ENCODE measurements at places on chromosomes 6 and 20.

GRCh38 chr6:149834513-149835481, 29.4 kb downstream of the LRP11 start:
- DNase-seq: peak; percentile 23

- no peak for DNase-seq
These were observed 18.3 kb downstream of the KIF6 start for GRCh38 chr6:39706819-39707335.

GRCh38 chr6:157599191-157599590, 218.2 kb downstream of the ZDHHC14 start:
- DNase-seq: no peak

DNA sequence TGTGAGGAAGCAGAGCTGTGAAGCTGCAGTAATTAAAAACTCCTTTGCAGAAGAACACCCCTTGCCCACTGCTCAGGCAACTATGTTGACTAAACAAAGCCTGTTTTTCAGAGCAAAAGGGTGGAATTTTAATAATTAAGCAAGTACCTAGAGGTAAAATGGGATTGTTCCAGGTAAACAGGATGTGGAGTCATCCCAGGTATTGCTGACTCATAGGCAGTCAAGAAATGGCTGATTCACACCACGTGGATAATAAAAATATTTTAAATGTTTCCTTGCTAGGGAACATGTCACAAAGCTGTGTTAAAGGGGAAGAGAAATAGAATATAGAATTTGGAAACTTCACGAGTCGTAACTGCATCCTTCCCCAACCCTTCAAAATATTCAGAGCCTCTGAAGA, 491.8 kb downstream of the BTBD3 start:
- DNase-seq: no peak

DNA sequence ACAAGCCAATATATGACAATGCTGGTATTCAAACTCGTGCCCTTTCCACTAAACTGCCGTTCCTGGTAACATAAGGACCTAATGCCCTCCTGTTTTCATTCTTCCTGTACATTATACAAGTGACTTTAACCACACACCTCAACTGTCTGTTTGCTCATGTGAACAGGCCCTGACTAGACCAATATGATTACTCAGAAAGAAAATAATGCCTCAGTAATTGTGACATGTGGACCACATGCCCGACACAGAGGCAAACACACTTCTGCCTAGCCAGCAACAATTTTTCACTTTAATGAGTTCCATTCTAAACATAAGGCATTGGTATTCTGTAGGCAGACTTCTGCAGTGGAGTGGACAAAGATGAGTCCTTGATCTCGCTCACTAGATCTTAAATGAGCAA, 30.0 kb downstream of the SLC22A16 start:
- no peak for DNase-seq

DNA sequence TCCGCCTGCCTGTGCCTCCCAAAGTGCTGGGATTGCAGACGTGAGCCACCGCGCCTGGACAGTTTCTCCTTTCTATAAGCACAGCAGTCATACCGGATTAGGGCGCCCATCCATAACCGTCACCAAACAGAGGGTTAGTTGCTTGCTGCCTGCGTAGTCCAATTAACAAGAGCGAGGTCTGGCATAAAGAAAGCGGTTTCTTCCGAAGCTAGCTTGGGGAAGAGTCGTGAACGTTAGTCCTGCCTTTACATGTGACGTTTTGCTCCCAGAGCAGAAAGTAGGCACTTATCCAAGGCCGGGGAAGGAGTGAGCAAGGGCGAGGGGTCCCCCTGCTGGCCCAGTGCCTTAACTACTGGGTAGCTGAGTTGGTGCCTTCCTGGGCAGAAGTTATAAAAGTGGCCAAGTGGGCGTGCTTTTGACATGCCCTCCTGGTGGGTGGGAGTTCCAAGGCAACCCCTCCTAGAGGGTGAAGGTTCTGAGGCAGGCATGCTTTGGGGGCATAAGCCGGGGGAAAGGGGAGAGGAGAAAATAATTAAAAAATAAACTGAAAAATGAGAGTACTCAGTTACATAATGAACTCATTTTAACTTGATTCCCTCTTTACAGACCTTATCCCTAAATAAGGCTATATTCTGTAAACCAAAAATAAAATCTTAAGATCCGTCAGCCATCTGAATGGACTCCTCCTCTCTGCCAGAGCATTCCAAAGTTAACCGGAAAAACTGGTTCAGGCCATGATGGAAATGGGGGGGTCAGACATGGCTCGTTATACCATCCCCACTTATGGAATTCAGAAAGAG, 88.0 kb downstream of the FAM217A start:
- DNase-seq: peak; percentile 14

DNA sequence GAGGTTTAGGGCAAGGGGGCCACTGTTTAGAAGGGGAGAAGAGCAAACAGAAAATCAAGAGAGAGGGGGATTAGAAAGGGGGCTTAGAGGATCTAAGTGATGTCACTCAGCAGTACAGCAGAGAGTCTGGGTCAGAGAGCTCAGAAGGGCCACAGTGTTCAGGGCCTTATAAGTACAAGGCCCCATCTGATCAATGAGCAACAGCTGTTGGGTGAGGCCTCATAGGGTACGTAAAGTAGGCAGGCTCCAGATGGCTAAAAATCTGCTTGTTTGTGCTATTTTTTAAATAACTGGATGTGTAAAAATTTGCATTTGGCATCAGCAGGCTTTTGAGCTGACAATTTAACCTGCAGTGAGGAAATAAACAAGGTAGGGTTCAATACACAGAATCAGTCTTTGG, 149.8 kb downstream of the SH3BGRL2 start:
- DNase-seq: no peak

DNA sequence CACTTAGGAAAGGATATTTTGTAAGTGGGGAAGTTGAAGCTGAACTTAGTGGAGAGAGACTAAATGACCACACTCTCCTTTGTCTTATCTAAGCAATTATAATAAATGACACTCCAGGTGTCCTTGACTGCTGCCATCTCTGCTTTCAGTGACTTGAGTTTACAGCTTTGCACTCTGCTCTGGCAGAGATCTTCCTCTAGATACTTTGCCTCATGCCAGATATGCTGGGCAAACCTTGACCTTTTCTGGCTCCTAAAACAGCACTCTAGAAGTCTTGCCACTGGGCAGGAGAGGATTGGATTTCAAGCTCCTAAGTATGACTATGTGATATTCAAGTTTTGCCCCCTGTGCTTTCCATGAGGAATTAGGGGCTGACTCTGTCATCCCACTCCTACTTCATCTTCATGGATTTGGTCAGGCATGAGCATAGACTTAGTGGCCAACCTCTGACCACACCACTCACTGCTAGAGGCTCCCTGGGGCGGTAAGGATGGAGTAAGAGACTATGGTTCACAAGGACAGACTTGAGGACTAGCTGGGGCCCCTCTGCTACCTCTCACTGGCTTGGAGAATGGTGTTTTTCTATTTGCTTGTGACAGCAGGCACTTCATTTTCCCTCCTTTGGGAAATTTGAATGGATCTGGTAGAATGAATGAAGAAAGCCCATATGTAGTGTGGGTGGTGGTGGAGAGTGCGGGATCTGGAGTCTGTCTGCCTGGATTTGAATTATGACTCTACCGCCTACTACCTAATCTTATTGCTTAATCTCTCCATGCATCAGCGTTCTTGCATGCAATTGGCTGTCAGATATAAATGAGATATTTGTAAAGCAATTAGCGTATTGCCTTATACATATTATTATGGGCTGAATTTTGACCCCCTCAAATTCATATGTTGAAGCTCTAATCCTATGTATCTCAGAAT, 191.4 kb downstream of the REV3L start:
- DNase-seq: no peak

DNA sequence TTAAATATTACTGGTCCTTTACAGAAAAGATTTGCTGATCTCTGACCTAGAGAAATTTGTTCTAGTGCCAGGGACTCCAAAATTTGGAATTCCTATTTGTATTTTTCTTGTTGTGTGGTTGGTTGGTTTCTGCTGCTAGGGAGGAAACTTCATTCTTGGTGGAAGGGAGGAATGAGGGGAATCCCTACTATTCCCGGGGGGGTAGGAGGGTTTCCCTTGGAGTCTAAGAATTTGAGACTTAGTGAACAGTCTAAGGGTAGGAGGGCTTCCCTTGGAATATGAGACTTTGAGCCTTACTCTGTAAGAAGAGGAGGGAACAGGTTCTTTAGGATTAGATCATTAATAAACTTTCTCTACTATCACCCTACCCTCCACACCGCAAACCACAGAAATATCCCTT, 67.1 kb upstream of the ADGRF1 start:
- no peak for DNase-seq

- no peak for DNase-seq
These were observed 50.9 kb downstream of the STMND1 start for GRCh38 chr6:17152703-17153102.

DNA sequence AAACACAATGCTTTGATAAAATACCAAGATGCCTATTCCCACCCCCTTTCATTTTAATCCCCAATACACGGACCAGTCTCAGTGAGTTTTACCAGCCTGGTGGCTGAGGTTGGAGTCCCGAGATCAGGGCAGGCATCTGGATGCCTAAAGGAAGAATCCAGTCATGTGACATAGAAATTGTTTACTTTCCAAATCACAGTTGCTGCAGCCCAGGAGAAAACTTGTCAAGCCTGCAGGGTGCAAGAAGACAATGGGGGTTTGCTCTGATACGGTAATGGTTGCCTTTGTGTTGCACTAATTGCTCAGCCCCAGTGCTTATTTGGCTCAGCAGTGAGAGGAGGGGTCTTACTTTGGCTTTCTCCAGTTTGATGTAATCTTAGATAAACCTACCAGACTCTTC, 308.5 kb upstream of the POU3F2 start:
- DNase-seq: no peak

DNA sequence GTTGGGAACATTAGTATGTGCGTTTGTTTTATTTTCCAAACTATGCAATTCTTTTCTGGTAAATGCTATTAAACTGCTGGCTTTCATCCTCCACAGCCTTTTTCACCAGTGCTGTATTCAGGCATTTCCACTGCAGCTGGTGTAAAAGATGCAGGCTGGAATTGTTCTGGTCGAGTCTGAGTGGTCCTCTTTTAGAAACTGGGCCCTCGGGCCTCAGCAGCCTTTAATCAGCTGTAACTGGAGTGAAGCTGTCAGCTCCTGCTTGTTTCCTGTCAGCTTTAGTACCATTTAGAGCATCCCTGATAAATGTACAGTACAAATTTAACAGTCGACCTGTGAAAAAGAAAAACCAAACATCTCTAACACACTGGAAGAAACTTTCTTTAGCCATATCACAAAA, 979.6 kb downstream of the TFAP2A start:
- no peak for DNase-seq

DNA sequence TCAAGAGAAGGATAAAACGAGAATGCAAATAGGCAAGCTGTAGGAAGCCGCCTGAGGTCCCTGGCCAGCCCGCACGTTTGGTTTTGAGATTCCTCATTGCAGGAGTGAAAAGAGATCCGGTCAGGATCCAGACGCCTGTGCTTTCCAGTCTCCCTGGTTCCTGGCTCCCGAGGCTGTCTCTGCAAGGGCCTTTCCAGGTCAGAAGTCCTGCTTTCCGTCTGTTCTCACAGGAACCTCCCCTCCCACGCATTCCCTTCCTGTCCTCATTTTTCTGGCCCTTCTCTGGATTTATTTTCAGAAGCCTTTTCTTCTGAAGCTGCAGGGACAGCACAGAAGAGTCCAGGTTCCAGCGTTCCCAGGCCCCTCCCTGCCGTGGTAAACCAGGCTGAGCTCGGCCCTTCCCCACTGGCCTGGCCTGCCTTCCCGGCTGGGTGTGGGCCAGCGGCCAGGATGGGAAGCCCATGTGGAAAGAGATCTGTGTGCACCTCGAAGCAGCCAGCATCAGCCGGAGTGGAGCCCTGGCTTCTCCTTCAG, 54.0 kb downstream of the TMEM242 start:
- no peak for DNase-seq

DNA sequence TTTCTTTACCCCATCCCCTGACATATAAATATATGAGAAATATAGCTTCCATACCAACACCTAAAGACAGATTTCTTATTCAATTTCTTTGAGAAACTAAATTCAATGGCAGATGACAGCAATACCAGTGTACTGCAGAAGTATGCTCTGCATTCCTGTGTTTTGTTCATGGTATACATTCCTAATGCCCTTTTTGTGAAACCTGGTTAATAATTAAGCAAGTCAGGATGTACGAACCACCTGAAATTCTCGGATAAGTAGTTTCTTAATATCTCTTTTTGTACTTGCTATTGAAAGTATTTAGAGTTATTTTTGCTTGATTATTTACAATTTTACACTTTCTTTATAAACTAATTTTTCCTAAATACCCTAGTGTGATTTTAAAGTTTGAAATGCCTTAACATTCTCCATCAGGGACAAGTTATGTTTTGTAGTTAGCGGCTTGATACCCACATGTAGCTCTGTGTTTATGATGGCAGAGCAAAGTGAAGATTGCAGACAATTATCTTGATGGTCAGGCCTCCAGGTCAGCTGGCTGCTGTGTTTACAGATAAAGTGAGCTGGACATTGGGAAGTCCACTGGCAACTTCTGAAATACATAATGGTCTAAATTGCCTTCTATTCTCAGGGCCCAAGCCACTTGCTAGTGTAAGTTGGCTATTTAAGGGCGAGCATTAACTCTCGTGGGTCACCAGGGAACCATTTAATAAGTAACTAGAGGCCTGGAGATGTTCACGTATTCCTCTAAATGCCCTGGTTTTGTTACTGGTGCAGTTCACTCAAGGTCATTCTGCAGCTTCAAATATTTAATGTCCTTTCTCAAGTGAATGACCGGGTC, 58.2 kb downstream of the PLCB1 start:
- DNase-seq: no peak

GRCh38 chr20:52193133-52193532, 1.6 kb upstream of the ZFP64 start:
- DNase-seq: no peak

GRCh38 chr6:166267526-166267925, 40.7 kb downstream of the PRR18 start:
- no peak for DNase-seq

DNA sequence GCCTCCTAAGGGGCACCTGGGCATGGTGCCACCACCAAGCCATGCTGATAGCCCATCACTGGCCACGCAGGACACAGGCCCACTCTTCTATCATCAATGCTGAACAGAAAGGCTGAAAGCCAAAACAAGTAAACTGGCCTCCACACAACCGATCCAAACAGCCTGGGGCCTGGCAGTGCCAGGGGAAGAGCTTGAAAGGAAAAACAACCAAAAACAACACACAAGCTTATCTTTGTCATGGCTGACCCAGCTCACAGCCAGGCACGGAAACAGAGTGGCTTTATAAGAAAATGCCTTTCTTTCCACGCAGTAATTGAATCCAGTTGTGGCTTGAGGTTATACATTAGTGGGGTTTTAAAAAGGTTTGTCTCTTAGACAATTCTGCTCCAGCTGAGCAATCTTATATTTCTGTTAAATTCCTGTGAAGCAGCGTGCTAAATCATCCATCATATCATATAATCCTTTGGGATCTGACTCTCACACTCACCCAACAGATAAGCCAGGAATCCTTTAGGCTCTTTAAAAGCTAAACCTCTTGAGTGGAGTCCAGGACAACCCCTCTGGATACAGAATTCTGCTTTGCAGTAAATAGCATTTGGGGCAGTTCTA, 65.4 kb upstream of the SLC22A16 start:
- DNase-seq: no peak

DNA sequence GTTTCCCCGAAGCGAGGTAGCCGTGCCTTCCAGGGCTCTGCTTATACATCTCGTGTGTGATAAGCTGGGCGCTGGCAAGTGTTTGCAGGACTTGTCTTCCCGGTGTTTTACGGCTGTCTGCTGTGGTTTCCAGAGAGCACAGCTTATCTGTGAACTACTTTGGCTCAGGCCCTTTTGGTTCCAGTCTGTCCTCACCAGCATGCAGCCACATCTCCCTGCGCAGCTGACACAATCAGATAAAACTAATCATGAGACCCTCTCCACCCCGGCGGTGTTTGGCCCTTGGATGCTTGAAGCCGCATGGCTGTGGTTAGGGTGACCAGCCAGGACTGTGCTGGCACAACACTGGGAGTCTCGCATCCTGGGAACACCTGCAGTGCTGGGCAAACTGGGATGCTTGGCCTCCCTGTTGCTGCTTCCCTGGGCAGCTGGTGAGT, 241.8 kb upstream of the FOXQ1 start:
- no peak for DNase-seq

Measured in NCI-H1930 (cell line).